Thoracic aorta (tissue), 2 donors: ENCODE measurements at places on chromosomes 11 and 22.

DNA sequence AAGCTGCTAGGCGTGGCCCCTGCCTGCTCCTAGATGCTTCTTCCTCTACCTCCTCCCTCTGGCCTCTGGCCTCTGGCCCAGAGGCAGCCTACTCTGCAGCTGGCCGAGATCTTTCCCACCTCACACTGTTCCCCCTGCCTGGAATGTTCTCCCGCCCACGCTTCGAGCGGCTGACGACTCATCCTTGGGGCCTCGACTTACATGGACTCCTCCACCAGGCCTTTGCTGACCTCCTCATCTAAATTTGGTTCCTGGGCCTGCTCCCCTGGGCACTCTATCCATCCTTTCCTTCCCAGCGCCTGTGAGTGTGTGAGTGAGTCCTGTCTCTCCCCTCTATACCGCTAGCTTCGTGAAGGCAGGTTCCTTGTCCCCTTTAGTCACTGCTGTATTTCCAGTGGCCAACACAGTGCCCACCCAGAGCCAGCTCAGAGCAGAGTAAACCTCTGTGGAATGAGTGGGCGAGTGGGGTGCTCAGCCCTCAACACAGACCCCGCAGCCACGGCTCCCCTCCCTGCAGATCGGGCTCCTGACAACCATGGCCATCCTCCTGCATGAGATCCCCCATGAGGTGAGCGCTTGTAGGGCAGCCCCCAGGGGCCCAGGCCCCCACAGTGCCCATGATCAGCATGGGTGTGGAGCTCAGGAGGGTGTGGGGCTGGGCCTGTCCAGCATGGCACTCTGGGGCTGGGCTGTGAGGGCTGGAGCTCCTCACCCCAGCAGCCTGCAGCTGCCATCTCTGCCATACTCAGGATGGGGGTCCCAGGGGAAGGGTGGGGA is 5.7 kb downstream of the SLC39A13 start:
- peaks cover 32% of the 10 kb centered on the region for H3K4me1 ChIP-seq
- H3K27me3 ChIP-seq: no peaks in the 10 kb centered on the region
- H3K36me3 ChIP-seq: peaks cover 50% of the 10 kb centered on the region

- H3K27me3 ChIP-seq: no peaks in the 10 kb centered on the region
- no peak overlapping the region for H3K27ac ChIP-seq
- no peaks in the 10 kb centered on the region for H3K4me1 ChIP-seq
- no peak for DNase-seq
These were observed 83.6 kb downstream of the FDX1 start for GRCh38 chr11:110513259-110513801.

DNA sequence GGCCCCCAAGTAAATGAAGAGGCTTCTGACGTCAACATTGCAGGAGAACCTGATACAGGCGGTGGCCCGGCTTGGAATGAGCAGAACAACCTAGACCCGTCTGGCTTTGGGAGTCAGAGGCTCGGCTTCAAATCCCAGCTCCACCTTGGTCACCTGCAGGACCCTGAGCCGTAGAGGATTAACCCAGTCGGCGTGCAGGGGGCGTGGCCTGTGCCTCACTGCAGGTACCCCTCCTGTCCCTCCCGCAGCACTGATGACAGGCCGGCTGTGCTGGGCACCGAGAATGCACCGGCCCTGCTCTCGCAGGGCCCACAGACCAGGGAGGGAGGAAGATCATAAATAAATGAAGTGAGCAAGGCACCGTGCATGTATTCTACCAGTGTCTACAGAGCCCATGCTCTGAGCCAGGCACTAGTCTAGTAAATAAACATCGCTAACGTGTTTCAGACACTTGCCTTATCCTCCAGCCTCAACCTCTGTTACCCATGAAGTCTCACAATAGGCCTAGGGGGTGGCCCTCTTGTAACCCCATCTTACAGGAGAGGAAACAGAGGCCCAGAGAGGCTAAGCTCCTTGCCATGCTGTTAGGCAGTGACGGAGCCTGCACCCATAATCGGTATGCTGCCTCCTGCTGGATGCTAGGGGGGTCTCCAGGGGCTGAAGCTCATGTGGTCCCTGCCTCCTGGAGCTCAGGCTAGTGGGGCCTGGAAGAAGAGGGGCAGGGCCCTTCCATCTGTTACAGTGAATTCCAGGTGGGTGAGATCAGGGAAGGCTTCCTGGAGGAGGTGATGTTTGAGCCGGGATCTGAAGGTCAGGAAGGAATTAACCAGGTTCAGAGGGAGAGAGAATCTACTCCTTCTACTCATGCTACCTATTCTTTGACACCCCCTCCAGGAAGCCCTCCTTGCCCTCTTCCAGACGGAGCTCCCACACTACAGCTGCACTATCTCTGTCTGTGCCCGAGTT is 53.4 kb downstream of the RTL6 start:
- no peak overlapping the region for H3K4me3 ChIP-seq
- peaks cover 18% of the 10 kb centered on the region for H3K4me1 ChIP-seq
- no peaks in the 10 kb centered on the region for H3K36me3 ChIP-seq
- H3K27me3 ChIP-seq: no peaks in the 10 kb centered on the region
- no peak overlapping the region for H3K27ac ChIP-seq

DNA sequence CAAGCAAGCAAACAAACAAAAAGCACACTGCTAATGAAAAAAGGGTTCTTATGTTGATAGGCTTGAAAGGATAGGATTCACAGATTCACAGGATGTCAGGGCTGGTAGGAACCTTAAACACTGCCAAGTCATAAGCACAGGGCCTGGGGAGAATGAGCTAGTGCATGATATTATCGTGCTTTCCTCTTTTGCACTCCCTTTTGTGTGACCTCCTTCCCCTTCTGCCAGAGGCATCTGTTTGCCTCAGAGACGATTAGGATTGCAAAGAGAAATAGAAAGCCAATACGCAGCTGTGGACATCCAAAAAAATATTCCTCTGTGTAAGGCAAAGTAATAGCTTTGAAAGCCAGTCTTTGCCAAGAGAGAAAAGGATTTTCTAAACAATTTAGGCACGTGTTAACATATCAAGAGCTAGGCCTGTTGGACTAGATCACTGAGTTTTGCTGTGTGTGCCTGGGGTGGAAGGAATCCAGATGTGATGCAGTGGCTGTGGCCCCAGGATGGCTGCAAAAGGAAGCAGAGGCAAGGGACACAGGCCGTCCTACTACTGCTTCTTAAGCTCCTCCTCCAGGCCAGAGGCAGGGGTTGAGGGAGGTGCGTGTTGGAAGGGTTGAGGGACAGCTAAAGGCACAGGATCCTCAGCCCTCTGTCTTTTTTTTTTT is 30.6 kb downstream of the MCHR1 start:
- DNase-seq: no peak
- peaks cover 7% of the 10 kb centered on the region for H3K4me1 ChIP-seq
- no peaks in the 10 kb centered on the region for H3K27me3 ChIP-seq
- no peaks in the 10 kb centered on the region for H3K36me3 ChIP-seq
- H3K4me3 ChIP-seq: no peak overlapping the region

GRCh38 chr11:12154871-12155668 is 44.7 kb downstream of the MICAL2 start:
- H3K27ac ChIP-seq: peak overlapping the region; percentile 97
- no peak for DNase-seq
- H3K4me1 ChIP-seq: peaks cover 98% of the 10 kb centered on the region
- peaks cover 32% of the 10 kb centered on the region for H3K36me3 ChIP-seq
- no peaks in the 10 kb centered on the region for H3K27me3 ChIP-seq
- H3K4me3 ChIP-seq: no peak overlapping the region

GRCh38 chr22:27621486-27622070 is 180.0 kb downstream of the MN1 start:
- no peak overlapping the region for H3K27ac ChIP-seq
- no peak for DNase-seq
- no peak overlapping the region for H3K4me3 ChIP-seq
- H3K27me3 ChIP-seq: no peaks in the 10 kb centered on the region

- H3K4me3 ChIP-seq: no peak overlapping the region
- H3K4me1 ChIP-seq: peaks cover 33% of the 10 kb centered on the region
- no peak for DNase-seq
These were observed 128.2 kb upstream of the C11orf58 start for GRCh38 chr11:16610213-16610737.

DNA sequence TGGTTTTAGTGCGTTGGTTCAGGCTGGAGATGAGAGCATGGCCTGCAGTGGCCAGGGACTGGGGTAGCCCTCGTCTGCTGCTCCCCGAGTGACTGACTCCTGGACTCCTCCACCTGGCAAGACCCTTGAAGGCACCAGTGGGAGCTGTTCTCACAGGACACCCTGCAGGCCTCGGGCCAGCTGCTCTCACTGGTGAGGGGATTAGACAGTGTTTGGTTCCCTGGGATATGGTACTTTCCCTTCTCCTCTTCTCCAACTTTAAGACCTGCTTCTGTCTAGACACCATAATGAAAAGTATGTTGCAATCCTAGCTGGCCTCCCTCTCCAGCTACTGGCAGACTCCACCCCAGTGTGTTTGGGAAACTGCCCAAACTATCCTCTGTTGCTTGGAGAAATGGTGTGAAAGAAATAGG is 168.8 kb upstream of the CADM1 start:
- no peak for DNase-seq
- H3K4me3 ChIP-seq: no peak overlapping the region
- H3K36me3 ChIP-seq: no peaks in the 10 kb centered on the region
- no peaks in the 10 kb centered on the region for H3K4me1 ChIP-seq
- no peaks in the 10 kb centered on the region for H3K27me3 ChIP-seq

- DNase-seq: no peak
- no peaks in the 10 kb centered on the region for H3K36me3 ChIP-seq
- no peaks in the 10 kb centered on the region for H3K4me1 ChIP-seq
- H3K4me3 ChIP-seq: no peak overlapping the region
These were observed 26.2 kb downstream of the EHF start for GRCh38 chr11:34647131-34647530.

GRCh38 chr11:73800276-73800806 is 12.7 kb downstream of the MRPL48 start:
- H3K4me1 ChIP-seq: no peaks in the 10 kb centered on the region
- no peak overlapping the region for H3K27ac ChIP-seq
- H3K36me3 ChIP-seq: no peaks in the 10 kb centered on the region

- no peak overlapping the region for H3K27ac ChIP-seq
- H3K36me3 ChIP-seq: no peaks in the 10 kb centered on the region
- no peak for DNase-seq
- H3K4me3 ChIP-seq: no peak overlapping the region
- H3K4me1 ChIP-seq: peaks cover 7% of the 10 kb centered on the region
- H3K27me3 ChIP-seq: no peaks in the 10 kb centered on the region
These were observed 72.9 kb downstream of the CTTN start for GRCh38 chr11:70471254-70471653.

GRCh38 chr11:67409261-67409666 is 5.4 kb downstream of the TBC1D10C start:
- H3K36me3 ChIP-seq: no peaks in the 10 kb centered on the region
- no peak overlapping the region for H3K27ac ChIP-seq
- no peak overlapping the region for H3K4me3 ChIP-seq
- H3K4me1 ChIP-seq: no peaks in the 10 kb centered on the region

GRCh38 chr11:3215346-3216026 is 3.1 kb downstream of the MRGPRG start:
- no peaks in the 10 kb centered on the region for H3K36me3 ChIP-seq
- no peaks in the 10 kb centered on the region for H3K4me1 ChIP-seq
- H3K27me3 ChIP-seq: no peaks in the 10 kb centered on the region
- no peak overlapping the region for H3K27ac ChIP-seq

GRCh38 chr11:10291801-10292638 is 2.0 kb downstream of the SBF2 start:
- no peak for DNase-seq
- no peaks in the 10 kb centered on the region for H3K36me3 ChIP-seq
- H3K4me3 ChIP-seq: no peak overlapping the region
- no peak overlapping the region for H3K27ac ChIP-seq
- peaks cover 26% of the 10 kb centered on the region for H3K4me1 ChIP-seq

- no peak for DNase-seq
- no peak overlapping the region for H3K4me3 ChIP-seq
- H3K27me3 ChIP-seq: no peaks in the 10 kb centered on the region
- no peak overlapping the region for H3K27ac ChIP-seq
- H3K36me3 ChIP-seq: no peaks in the 10 kb centered on the region
These were observed 506.3 kb upstream of the RAG2 start for GRCh38 chr11:37104380-37104779.

- no peaks in the 10 kb centered on the region for H3K27me3 ChIP-seq
- no peak for DNase-seq
- peaks cover 14% of the 10 kb centered on the region for H3K4me1 ChIP-seq
- H3K27ac ChIP-seq: no peak overlapping the region
These were observed 2.1 kb downstream of the CLDN25 start for GRCh38 chr11:113781682-113782081.

GRCh38 chr11:95778699-95779098 is 10.9 kb downstream of the FAM76B start:
- DNase-seq: no peak
- no peak overlapping the region for H3K27ac ChIP-seq
- H3K36me3 ChIP-seq: peaks cover 29% of the 10 kb centered on the region
- no peak overlapping the region for H3K4me3 ChIP-seq
- no peaks in the 10 kb centered on the region for H3K27me3 ChIP-seq

DNA sequence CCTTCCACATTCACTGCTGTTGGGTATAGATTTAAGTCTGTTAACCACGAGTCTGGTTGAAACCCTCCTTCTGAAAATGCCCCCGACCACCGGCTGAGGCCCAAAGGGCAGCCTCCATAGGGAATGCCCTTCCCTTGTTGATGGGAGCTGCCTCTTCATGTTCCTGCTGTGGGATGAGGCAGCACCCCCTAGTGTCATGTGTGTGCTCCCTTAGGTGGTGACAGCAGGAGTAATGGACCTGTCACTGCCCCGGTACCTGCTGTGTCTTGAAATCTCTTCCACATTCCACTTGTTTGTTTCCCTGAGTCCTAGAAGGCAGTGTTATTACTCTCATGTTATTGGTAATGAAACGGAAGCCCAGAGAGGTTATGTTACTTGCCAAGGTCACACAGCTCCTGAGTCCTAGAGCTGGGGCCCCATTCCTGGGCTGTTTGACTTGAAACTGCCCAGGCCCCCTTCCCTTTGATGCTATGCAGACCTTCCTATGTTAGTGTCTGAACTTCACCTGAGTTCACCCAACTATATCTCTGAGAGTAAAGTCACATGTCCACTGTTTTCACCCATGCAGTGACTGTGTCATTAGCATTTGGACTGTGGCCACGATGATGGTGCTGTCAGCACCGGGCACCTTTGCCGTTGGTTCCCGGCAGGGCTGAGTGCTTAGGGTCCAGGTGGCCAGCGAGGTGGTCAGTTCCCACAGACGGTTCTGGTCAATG is 234.3 kb downstream of the TBC1D22A start:
- no peaks in the 10 kb centered on the region for H3K36me3 ChIP-seq
- H3K4me1 ChIP-seq: no peaks in the 10 kb centered on the region
- H3K27ac ChIP-seq: no peak overlapping the region
- no peak overlapping the region for H3K4me3 ChIP-seq
- H3K27me3 ChIP-seq: no peaks in the 10 kb centered on the region
- no peak for DNase-seq

DNA sequence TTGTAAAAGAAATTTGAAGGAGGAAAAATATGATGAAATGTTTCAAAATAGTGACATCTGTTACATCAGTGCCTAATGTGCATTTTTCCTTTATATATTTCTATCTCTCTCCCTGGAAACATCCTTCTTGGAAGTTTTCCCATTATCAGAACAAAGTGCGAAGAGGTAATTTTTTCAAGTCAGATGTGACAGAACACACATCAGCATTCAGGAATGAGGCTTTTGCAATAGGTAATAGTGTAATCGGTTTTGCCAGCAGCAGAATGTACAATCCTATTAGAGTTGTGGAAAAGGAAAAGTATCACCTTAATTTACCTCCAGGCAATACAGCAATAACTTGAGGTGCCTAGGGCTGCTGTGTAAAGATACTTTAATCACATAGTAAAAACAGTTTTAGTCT is 275.8 kb downstream of the FAT3 start:
- no peaks in the 10 kb centered on the region for H3K27me3 ChIP-seq
- H3K36me3 ChIP-seq: no peaks in the 10 kb centered on the region
- H3K4me3 ChIP-seq: no peak overlapping the region
- no peak for DNase-seq
- no peaks in the 10 kb centered on the region for H3K4me1 ChIP-seq

- H3K27me3 ChIP-seq: no peaks in the 10 kb centered on the region
- DNase-seq: no peak
- peaks cover 56% of the 10 kb centered on the region for H3K4me1 ChIP-seq
These were observed 44.9 kb downstream of the PACSIN2 start for GRCh38 chr22:42970029-42970428.
